ENCODE measurements at places on chromosomes 5 and 9.

DNA sequence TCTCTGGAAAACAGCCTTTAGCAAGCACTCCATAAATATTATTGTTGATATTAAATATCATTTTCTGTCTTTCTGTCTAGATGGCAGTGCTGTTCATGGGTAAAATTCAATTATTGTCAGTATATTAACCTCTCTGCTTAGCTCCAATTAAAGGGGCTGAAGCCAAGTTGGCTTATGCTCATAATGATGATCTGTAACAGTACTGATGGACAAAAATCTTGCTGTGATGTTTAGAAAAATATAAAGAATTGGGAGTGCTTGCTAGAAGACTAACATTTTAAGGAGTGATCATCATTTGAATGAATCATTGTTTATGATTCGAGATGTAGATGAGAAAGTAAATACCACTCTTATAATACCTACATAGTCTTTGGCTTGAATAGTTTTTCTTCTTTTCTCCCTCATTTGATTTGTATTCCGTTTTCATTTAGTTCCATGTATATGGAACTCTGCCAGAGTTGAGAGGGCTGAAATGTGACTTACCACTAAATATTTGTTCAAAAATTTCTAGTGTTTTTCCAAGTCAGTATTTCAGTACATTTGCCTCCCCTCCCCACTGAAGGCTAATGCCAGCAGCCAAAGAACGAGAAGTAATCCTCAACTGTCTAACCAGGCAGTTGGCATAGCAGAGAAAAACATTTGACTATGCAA is 538.3 kb downstream of the CSNK1G3 start:
- DNase-seq, result no peak

DNA sequence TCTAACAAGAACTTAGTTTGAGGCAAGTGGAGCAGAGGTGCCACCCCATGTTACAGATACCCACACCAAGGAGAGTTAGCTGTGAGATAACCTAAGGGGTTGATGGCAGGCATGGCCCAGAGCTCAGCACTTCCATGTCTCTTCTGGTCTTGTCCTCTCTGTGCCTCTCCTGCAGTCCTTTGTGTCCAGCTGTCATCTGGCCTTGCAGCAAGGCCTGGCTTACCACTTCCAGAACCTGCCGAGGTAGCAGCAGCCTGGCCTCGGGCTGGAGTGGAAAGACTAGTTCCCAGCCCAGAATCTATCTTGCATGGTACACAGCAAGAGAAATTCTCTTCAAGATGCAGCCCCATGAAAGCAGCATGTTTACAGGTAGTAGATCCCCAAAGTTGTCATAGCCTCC is 41.5 kb downstream of the PIP5K1B start:
- DNase-seq, result no peak

GRCh38 chr5:134053840-134054338 is 49.1 kb upstream of the VDAC1 start:
- DNase-seq, result no peak

GRCh38 chr9:87238545-87238944 is 259.1 kb upstream of the DAPK1 start:
- no peak for DNase-seq

- DNase-seq, result no peak
Measured at GRCh38 chr5:10725636-10726035, 35.4 kb downstream of the DAP start.

DNA sequence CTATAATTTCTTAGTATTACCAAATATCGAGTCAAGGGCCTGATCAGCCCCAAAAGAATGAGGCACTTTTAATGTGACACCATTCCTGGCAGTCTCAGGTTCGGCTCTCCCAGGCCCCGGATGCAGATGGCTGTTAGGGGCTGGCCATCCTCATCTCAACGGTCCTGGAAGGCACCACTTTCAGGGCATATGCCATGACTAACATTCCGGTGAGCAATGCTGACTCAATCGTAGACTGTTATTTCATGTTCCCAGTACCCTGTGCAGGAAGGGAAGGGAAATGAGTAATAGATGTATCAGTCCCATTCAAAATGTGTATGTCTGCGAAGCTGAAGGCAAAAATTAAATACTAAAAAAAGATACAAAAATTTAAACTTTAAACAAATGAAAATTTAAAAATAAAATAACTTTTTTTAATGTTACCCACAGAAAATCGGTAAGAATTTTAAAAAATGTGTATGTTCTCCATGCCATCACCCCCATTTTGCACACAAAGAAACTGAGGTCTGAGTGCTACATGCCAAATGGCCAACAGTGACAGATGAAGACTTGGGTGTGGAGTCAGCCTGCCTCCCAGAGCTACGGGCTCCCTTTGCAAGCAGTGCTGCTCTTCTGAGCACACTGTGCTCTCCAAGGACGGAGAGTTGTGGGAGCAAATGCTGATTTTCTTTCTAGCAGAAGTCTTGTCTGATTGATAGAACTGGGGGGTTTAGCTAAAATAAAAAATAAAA is 79.0 kb downstream of the GLDC start:
- DNase-seq, result no peak

DNA sequence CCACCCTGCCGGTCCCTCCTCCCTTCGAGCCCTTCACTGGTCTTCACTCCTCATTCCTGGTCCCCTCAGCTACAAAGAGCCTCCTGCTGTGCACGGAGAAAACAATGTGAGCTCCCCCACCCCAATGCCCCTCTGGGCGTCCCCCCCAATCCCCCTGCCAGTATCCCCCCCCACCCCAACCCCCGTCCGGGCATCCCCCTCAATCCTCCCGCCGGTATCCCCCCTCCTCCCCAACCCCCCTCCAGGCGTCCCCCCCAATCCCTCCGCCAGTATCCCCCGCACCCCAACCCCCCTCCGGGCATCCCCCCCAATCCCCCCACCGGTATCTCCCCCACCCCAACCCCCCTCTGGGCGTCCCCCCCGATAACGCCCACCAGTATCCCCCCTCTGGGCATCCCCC is 42.8 kb downstream of the EXD3 start:
- no peak for DNase-seq

DNA sequence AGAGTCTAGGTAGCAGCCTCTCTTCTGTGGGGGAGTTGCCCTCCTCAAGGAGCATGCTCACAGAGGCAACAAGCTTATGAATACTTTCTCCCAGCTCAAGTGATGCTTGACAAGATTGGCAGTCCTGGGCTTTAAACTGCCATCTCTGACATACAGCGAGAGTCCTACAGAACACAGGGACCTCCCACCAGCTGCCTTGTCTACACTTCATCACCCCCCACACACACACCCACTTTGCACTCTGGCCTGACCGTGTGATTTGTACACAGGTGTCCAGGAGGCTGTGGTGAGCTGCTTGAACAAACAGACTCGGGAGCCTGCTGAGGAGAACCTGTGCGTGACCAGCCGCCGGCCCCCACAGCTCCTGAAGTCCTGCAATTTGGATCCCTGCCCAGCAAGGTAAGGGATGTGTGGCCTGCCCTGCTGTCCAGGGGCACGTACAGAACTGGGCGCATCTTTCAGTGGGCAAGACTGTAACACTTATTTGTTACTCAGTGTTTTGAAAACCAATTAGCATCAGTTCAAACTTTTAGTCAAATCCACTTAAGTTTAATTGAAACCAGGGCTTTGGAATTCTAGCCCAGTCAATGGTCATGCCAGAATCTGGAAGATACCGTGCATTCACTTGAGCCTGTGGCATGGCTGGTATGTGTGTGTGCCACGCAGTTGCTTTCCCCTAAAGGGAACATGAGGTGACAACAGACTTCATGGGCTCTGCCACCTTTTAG is 247.5 kb downstream of the ADAMTSL1 start:
- DNase-seq, result no peak
